Activated CD8-positive, alpha-beta memory T cell treated with anti-CD3 and anti-CD28 coated beads, Interleukin-2, amount 50 U/mL, for 4 hours (primary cell): ENCODE measurements at places on chromosomes 6 and 20.

DNA sequence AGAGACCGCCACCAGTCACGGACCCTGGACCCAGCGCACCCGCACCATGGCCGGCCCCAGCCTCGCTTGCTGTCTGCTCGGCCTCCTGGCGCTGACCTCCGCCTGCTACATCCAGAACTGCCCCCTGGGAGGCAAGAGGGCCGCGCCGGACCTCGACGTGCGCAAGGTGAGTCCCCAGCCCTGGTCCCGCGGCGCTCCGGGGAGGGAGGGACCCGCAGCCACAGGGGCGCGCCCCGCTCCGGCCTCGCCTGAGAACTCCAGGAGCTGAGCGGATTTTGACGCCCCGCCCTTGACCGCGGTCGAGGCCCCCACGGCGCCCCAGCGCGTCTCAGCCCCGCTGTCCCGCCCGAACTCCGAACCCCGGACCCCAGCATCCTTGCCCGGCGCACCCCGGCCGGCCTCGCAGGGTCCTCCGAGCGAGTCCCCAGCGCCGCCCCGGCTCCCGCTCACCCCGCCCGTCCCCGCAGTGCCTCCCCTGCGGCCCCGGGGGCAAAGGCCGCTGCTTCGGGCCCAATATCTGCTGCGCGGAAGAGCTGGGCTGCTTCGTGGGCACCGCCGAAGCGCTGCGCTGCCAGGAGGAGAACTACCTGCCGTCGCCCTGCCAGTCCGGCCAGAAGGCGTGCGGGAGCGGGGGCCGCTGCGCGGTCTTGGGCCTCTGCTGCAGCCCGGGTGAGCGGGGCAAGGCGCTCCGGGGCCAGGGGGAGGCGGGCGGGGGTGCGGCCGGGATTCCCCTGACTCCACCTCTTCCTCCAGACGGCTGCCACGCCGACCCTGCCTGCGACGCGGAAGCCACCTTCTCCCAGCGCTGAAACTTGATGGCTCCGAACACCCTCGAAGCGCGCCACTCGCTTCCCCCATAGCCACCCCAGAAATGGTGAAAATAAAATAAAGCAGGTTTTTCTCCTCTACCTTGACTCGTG lies at the start of gene OXT:
OXT (plus strand) TSS at position 11 of the 920 bp plus-strand sequence; CDS start at position 47, 36 bp downstream.
- DNase-seq: peak; percentile 76

GRCh38 chr6:21967056-21967974 lies 329.5 kb downstream of the PRL start:
- no peak for DNase-seq

- no peak for DNase-seq
Measured at GRCh38 chr6:99790679-99791078, 184.0 kb downstream of the PRDM13 start.

DNA sequence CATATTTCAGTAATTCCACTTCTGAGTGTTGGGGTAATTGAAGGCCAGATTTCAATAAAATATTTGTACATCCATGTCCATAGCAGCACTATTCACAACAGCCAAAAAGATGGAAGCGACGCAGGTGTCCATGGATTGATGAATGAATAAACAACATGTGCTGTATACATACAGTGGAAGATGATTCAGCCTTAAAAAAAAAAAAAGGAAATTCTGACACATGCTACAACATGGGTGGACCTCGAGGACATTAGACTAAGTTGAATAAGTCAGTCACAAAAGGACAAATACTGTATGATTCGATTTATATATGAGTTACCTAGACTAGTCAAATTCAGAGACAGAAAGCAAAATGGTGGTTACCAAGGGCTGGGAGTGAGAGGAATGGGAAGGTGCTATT lies 57.2 kb downstream of the TRAM2 start:
- no peak for DNase-seq

GRCh38 chr6:11917951-11918738 lies 94.0 kb upstream of the HIVEP1 start:
- DNase-seq: no peak

DNA sequence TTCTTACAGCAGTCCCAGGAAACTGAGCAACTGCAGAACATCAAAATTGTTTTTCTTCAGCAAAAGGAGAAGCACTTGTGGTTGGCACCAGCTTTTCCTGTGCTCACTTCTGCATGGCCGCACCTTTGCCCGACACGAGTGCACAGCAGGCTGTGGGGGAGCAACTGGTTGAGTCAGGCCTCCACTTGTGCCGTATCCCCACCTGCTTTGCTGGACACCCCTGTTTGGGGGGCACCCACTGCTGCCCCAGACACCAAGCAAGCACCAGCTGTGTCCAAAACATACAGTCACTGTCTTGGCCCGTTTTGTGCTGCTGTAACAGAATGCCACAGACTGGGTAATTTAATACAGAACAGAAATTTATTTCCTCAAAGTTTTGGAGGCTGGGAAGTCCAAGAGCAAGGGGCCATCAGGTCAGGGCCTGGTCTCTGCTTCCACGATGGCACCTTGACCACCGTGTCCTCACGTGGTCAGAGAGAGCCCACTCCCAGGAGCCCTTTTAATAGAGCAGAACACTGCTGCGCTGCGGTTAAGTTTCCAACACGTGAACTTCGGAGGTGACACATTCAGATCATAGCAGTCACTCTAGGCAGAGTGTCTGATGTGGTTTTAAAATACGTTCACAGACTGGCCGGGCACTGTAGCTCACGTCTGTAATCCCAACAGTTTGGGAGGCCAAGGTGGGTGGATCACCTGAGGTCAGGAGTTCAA lies 8.7 kb upstream of the GMEB2 start:
- peak; percentile 64 for DNase-seq

- DNase-seq: no peak
Measured at GRCh38 chr6:5335020-5335419, 73.7 kb downstream of the FARS2 start.

DNA sequence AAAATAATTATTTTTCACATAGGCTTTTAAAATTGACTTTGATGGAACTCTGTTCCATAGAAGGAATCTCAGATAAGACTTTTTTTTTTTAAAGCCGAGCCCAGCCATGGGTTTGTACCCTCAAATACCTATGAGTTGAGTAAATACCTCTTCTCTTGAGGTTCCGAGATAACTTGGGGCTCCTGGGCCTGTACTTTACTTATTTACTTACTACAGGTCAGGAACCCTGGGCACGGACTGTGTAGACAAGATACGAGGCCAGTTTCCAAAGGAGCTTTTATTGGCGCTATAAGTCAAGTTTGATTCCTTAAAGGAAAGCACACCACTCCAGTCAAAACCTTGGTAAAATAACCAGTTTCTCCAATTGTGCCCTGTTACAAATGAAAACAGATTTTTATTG lies 7.5 kb downstream of the AFG1L start:
- no peak for DNase-seq

- no peak for DNase-seq
Measured at GRCh38 chr20:24771542-24772061, 177.5 kb upstream of the CST7 start.

GRCh38 chr6:2310042-2310441 lies 64.6 kb upstream of the GMDS start:
- no peak for DNase-seq

- no peak for DNase-seq
Measured at GRCh38 chr20:11103866-11104265, 430.1 kb upstream of the JAG1 start.

- DNase-seq: no peak
Measured at GRCh38 chr6:105397987-105398386, 4.9 kb downstream of the PREP start.

DNA sequence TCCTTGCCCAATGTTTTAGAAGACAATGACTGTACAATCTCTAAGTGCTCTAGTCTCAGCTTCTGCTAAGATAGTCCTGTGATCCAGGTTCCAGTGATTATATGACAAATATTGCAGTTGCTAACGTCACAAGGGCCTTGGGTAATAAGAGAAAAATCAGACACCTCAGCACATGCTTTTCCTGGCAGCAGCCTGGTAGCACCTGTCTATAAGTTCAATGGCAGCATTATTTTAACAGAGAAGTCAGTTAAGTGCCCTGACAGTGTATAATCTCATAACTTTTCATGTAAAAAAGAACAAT lies 121.3 kb upstream of the BCLAF1 start:
- DNase-seq: no peak

GRCh38 chr6:41451515-41452163 lies 94.5 kb upstream of the FOXP4 start:
- DNase-seq: no peak

GRCh38 chr6:4270001-4270400 lies 134.6 kb upstream of the ECI2 start:
- DNase-seq: no peak

DNA sequence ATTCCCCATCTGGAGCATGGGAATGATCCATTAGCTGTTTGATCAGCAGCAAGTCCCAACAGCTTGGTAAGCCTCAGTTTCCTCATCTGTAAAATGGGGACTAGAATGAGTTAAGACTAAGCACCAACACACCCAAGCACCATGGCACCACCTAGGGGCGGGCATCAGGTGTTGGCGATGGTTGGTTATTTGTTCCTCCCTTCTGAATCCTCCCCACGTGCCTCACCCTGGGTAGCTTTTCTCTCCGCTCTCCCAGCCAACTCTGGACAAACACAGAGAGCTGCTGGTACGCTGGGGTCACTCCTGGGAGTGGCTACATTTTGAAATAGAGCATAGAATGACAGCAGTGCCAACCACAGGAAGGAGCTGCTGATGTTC lies 13.3 kb upstream of the ITPR3 start:
- no peak for DNase-seq

GRCh38 chr6:129575378-129576118 lies 134.4 kb downstream of the ARHGAP18 start:
- no peak for DNase-seq

DNA sequence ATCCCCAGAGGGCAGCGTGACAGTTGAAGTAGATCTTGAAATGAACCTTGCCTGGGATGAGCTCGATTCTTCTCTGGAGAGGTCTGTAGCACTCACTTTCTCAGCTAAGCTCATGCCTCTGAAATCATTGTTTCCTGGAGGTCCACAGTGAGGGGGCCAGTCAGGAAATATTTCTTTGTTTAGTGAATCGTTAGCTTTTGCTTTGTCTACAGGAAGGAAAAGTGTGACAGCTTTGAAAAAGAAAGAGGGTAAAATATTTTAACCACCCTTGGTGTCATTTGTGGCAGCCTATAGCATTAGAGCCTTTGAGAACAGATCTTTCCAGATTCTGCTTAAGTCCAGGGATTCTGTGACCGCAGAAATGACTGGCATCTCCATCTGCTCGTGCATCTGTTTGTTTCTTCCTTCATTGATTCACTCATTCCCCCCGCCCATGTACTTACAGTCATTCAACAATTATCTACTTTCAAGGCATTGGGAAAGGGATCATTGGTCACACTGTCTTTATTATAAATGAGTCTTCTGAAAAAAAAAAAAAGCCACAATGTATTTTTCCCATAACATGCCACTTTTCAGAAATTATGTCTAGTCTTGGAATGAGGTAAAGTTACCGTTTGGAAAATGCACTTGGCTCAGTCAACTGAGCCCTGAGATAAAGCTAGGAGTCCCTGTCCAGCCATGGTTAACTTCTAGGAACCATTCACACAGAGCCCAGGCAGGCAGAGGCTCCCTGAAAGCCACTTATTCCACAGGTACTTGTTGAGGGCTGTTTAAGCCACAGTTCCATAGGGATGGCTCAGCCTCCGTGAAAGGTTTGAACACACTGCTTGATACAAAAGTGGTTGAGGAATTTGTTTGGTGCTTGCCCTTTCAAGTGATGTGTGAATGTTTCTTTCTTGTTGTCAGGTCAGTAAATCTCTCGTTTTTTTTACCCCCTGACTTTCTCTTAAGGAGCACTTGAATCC lies 86.0 kb downstream of the TIAM2 start:
- no peak for DNase-seq

- no peak for DNase-seq
Measured at GRCh38 chr6:733431-734219, 40.7 kb upstream of the EXOC2 start.

GRCh38 chr6:16130437-16130891 lies 1.6 kb downstream of the MYLIP start:
- DNase-seq: no peak

DNA sequence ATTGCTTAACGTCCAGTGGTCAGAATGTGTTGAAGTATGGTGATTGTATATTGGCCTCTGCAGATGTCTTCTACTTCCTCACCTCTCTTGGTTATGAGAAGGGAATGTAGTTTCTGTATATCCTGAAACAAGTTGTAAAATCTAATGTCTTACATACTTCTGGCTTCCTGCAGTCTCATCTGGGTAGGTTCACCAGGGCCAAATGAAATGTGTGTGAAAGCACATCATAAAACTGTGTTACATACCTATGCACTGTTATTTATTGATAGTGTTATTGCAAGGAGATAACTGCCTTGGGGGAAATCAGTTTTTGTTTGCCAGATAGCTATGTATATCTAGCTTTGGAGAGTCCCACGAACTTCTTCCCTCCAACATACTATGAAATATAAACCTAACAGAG lies 35.7 kb upstream of the PLCG1 start:
- no peak for DNase-seq

DNA sequence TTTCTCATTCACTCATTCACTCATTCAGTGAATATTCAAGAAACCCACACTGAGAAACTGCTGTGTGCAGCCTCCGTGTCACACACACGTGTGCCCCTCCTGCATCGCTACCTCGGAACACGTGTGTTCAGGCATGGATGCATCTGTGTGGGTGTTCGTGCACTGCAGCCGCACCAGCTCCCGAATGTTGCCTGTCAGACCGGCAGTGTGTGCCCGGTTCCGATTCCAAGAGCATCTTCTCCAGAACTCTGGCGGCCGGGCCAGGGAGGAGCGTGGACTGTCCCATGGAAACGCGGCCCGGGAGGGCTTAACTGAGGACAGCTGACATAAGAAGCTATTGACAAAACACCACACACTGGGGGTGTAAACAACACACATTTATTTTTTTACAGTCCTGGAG lies 216.0 kb downstream of the DLL1 start:
- DNase-seq: no peak

GRCh38 chr6:120608826-120609225 lies 725.5 kb downstream of the TBC1D32 start:
- DNase-seq: no peak

GRCh38 chr6:127554435-127555006 lies 22.5 kb upstream of the C6orf58 start:
- no peak for DNase-seq

- DNase-seq: no peak
Measured at GRCh38 chr6:101640131-101640530, 246.6 kb downstream of the GRIK2 start.

DNA sequence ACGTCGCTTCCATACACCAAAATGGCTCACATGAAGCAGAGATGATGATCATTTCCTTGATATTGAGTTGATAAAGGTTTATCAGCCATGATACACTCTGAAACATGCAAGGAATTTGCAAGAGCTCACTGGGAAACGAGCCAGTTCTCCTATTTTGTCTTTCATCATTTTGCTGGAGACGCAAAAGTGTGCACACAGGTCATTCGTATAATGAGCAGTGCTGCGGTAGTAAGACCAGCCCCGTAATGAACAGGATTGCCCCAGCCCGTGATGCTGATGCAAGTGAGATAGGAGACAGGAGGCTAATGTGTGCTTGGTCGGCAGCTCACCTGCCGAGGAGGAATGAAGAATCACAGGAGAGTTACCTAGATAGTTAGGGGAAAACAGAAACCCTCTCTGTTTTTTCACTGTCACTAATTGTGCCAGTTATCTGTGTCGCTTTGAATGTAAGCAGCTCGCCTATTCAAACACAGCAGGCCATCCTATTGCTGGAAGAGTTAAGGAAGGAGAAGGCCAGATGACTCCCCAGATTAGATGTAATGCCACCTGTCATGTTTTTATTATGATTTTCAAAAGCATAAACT lies 391.8 kb downstream of the SAMD5 start:
- no peak for DNase-seq
